Panc1 (cell line): ENCODE measurements at places on chromosomes 7 and 10.
A peak's percentile ranks its signal among the peaks of the same experiment; 100 is the strongest.

DNA sequence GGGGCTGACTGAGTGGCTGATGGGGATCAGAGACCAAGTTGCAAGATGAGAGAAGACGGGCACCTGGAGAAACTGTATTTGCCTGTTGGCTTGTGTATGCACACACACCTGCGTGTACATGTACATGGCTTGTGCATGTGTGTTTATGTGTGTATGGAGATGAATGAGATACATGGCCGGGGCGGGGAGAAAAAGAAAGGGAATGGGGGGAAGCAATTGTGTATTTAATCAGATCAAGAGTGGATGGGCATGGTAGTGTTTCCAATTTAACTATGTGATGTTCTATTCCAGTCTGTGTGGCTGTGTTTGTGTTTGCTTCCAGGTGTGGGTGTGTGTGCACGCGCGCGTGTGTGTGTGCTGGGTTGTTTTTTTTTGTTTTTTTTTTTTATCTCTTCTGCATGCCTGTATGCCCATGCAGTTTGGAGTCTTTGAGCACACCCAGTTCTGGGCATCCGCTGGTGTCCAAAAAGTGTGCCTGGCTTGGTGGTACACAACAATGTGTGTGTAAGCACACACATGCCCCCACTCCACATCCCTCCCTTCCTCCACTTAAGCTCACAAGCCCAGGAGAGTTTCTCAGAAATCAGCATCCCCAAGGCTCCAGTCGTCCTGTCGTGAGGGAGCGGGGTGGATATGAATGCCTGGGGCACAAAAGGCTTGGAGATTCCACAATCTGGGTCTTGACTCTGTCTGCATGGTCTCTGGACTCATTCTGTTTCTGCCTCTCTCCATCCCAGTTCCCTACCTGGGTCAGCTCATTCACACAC, 2.5 kb upstream of the VGF start:
- DNase-seq: no peak

GRCh38 chr10:79097021-79097872, 28.5 kb downstream of the ZMIZ1 start:
- no peak for DNase-seq

GRCh38 chr7:80105701-80106408, 28.8 kb upstream of the GNAI1 start:
- DNase-seq: no peak

- DNase-seq: no peak
These were observed 8.4 kb downstream of the GOLGA7B start for GRCh38 chr10:97858001-97858439.

DNA sequence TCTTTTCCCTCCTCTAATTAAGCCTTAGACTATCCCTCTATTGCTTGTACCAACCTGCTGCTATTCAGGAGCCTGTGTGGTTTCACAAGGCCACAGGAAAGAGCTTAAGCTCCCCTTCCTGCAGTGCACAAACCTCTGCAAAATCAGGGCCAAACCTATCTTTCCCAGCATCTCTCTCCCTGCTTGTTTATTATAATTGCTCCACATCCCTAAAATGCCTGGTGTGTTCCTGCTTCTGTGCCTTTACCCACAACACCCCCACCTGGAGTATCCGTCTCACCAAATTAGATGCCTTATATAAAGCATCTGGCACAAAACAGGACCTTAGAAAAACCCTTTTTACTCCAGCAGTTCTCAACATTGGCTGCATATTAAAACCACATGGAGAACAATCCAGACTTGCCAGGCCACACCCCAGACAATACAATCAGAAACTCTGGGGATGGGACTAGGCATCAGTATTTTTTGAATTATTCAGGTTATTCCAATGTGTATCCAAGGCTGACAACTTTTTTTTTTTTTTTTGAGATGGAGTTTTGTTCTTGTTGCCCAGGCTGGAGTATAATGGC, 16.7 kb downstream of the SEC31B start:
- no peak for DNase-seq

GRCh38 chr7:105776986-105777910, 99.2 kb downstream of the ATXN7L1 start:
- no peak for DNase-seq

GRCh38 chr10:77274046-77274795, 363.4 kb downstream of the KCNMA1 start:
- no peak for DNase-seq

DNA sequence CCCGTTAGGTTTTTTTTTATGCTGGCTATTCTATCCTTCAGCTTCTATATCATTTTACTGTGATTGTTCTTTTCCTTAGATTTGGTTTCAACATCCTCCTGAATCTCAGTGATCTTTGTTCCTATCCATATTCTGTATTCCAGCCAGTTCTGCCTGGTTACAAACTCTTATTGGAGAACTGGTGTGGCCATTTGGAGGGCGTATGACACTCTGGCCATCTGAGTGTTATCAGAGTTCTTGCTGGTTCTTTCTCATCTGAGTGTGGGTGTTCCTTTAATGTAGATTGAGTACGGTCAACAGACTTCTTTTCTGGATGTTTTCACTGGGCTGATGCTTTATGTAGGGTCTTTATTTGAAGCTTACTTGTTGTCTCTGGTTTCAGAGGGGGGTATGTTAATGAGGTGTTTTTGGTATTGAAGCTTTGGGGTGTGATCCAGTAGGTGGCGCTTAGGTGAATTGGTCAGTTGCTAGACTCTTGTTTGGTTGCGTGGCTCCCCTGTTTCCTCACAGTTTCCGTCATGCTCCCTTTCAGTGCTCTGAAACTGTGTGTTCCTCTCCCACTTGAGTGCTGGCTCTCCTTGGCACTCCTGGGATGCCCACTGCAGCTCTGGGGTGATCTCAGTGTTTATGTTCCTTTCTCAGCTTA, 80.7 kb downstream of the FANK1 start:
- DNase-seq: no peak

DNA sequence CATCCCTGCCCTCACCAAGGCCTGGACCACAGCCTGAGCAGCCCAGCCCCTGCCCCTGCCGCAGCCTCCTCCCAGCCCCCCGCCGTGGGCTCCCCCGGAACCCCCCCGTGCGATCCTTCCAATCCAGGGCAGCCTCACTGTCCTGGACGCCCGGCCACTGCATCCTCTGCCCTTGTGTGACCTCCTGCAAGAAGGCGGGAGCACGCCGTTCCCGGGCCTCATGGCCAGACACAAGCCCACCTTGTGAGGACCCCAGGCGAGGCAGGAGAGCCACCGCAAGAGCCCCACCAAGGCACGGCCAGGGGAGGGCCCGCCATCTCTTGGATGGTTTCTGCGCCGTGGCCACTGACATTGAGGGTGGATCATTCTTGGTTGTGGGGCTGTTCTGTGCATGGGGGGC, 7.8 kb upstream of the LFNG start:
- DNase-seq: no peak

- DNase-seq: no peak
These were observed 192.6 kb downstream of the MGMT start for GRCh38 chr10:129659508-129660268.

DNA sequence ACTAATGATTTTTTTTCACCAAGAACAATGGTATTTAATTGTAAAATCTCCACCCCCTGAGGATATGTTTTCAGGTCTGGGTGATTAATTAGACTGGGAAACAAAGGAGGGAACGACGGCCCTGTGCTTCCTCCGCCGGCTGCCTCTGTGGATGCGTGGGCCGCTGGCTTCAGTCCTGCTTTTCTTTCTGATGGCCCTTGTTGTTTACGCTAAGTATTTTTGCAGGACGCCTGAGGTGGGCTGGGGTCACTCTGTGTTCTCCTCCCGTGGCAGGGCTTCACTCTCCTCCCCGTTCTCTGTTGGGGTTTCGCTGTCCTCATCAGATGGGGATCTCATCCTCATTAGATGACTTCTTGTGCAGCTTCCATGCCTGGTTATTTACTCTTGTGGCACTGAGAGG, 5.2 kb upstream of the ACBD5 start:
- DNase-seq: no peak

DNA sequence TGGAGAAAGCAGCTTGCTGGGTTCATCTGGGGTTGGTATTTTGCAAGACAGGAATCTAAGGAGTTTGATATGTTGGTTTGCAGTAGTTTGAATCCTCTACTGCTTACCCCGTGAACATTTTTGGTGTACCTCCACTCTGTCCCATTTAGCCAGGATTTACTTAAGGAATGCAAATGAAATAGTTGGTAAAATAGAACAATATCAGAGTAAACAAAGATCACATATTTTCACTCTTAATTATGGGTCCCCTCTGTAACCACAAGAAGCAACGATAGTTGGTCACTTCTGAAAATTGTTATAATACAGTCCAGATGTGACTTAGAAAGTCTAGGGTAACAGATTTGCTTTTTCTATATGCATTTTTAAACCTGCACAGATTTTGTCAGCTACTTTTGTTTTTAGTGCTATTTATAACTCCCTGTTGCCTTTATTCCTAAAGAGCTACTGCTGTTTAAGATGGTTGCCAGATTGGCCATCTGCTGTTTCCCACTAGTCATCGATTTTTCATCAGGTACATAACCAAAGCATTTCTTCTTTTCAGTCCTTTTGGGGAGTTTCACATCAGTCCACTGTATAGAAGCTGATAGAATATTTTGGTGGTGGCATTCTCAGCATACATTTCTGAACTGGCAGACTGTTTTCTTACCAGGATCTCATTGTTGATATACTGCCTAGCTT, 37.6 kb downstream of the MAPK8 start:
- no peak for DNase-seq

GRCh38 chr10:31418481-31418880, 99.5 kb downstream of the ZEB1 start:
- DNase-seq: no peak

GRCh38 chr7:116802144-116802745, 60.1 kb upstream of the CAPZA2 start:
- DNase-seq: no peak

DNA sequence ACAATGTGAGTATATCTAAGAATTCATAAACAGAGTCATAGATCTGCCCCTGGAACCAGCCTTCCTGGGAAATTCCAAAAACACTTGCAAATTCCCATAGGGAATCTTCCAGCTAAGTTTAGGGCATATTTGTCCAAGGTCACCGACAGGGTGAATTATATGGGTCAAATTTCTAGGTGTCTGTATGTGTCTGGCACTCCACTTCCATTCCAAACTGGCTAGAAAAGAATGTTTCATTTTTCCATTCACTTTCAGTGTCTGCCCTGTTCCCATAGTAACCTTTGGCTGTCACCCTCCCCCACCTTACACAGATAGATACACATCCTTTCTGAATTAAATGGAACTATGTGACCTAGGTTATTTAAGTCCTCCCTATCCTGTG, 230.9 kb downstream of the CREB5 start:
- no peak for DNase-seq

- peak; percentile 25 for DNase-seq
These were observed 258.6 kb downstream of the PAXIP1 start for GRCh38 chr7:154744256-154744860.

- DNase-seq: no peak
These were observed 100.4 kb downstream of the TAX1BP1 start for GRCh38 chr7:27840313-27840712.

- DNase-seq: no peak
These were observed 271.7 kb downstream of the TCF7L2 start for GRCh38 chr10:113221756-113222168.

GRCh38 chr10:109405338-109405737, 518.0 kb downstream of the XPNPEP1 start:
- no peak for DNase-seq

DNA sequence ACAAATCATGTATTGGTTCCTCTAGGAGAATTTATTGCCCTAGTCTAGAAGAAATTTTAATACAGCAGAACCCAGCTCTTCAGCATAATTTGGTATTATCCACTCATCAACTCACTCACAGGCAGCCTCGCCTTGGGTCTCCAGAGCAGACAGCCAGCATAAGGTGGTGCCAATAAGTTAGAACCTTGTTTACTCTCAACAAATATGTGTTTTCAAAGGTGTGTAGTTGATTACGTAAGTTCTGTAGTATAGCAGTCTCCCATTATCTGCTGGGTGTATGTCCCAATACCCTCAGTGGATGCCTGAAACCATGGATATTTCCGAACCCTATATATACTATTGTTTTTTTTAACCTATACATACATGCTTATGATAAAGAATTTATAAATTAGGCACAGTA, 522.5 kb upstream of the LRRN3 start:
- no peak for DNase-seq

DNA sequence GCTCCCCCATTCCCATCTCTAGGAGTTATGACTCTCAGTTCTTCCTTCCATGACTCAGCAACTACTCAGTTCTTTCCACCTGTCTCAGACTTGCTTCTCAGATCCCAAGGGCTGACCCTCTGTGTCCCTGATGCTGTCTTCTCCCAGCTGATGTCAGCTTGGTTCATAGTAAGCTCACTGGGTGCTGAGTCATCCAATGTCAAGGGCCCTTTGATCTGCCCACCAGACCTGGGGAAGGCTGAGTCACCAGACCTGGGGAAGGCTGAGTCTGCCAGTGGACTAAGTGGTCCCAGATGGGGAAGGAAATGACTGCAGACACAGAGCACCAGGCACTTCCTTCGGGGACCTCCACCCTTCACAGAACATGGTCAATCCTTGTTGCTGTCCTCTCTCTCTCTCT, 76.1 kb upstream of the ZEB1 start:
- DNase-seq: peak; percentile 20

- peak; percentile 74 for DNase-seq
These were observed at the start of gene GRK5 for GRCh38 chr10:119207366-119207666. Gene GRK5, plus strand, starts transcription at chr10:119207571. Its CDS starts 347 bp downstream, at chr10:119207918.

- DNase-seq: no peak
These were observed 369.3 kb downstream of the CALN1 start for GRCh38 chr7:72042855-72043254.

DNA sequence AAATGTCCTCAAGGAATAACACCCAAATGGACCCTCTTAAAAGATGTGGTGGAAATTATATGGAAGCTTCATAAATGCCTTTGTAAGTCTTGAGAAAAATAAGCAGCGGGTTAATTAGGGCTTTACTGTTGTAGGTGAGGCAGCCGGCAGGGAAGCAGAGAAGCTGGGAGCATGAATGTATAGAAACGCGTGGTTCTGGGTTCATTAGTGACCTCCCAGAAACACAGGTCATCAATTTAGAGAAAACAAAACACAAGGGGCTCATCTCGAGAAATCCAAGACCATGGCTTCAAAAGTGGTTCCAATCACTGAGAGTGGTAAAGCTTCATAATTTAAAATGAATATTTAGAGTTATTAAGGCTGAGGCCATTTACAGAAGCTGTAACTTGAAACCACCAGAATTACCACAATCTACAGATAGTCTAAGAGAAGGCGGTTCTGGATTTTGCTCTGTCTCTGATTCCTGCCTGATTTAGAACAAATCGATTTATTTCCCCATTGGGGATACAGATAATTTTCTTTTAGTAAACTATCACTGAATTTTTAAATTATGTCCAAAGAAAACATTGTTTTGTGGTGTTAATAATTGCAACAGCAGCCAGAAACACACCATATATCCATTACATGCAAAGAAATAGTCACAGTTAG, 20.7 kb downstream of the GARIN1A start:
- DNase-seq: no peak

DNA sequence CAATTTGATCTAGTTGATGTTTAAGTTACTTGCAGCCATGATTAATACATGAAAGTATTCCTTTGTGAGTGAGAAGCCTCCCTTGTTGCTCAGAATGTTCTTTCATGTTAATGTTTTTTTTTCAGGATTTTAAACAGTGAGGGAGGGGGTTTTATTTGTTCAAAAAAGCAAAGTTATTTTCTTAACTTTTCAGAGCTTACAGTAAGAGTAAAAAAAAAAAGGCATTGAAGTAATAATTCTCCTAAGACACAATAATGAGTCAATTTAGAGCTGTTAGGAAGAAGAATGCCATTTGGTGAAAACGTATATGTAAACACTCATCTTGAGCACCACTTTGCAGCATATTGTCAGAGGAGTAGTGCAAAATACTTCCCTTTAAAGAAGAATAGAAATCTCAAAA, 105.8 kb downstream of the SEMA3A start:
- no peak for DNase-seq
